ENCODE measurements at places on chromosomes 11 and 22. TPM values are rescaled to one million over a fixed set of nuclear protein-coding genes. Genes with fewer than 3 reads are reported as not detected.

The HPX gene
- not detected for total RNA-seq

The IFTAP gene
- total RNA-seq: 6.0 TPM

The BIK gene
- total RNA-seq: 4.1 TPM

The CPT1B gene
- total RNA-seq: 43.6 TPM

The CARD18 gene
- not detected for total RNA-seq

The SEZ6L gene
- total RNA-seq: not detected

The MRGPRX3 gene
- not detected for total RNA-seq

The INS gene
- total RNA-seq: not detected

The ALG9 gene
- 38.0 TPM for total RNA-seq

The MYO18B gene
- total RNA-seq: 0.59 TPM

DNA sequence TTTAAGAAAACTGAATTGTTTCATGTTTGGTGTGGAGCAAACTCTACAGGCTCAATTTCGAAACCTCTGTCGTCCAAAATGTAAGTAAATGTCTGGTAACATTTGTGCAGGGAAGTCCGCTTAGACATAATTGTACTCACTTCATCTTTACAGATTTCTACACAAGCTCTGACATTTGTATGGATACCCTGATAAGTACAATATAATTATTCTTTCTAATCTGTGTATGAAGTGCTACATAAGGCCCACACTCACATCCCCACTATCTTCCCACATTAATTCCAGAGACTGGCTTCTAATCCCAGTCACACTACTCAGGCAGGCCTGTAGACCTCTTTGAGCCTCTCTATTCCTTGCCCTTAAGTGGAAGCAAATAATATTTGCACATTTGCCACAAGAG, 129.2 kb upstream of the LMO1 start:
- DNase-seq: no peak

DNA sequence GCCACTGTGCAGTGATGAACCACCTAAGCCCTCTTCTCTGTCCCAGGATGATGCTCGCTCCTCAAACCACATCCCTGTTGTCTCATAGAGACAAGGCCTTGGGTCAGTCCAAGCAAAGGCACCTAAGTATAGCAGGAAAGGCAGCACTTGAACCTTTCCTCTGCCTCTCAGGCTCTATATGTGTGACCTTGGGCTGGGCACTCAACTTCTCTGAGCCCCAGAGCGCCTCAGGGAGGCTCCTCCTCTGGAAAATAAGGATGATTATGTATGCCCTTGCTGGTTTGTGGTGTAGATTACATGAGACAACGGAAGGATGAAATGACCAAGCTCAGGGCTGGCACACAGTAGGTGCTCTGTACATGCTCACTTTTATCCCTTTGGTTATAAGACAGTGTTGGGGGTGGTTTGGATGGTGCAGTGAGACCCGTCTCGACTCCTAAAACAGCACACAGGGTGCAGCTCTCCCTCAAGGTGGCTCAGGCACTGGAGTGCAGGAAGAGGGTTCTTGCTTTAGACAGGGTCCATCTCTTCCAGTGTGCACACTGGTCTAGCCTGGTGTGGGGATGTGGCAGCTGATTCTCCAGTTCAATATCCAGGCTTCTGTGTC, 40.2 kb upstream of the ACCSL start:
- no peak for DNase-seq

DNA sequence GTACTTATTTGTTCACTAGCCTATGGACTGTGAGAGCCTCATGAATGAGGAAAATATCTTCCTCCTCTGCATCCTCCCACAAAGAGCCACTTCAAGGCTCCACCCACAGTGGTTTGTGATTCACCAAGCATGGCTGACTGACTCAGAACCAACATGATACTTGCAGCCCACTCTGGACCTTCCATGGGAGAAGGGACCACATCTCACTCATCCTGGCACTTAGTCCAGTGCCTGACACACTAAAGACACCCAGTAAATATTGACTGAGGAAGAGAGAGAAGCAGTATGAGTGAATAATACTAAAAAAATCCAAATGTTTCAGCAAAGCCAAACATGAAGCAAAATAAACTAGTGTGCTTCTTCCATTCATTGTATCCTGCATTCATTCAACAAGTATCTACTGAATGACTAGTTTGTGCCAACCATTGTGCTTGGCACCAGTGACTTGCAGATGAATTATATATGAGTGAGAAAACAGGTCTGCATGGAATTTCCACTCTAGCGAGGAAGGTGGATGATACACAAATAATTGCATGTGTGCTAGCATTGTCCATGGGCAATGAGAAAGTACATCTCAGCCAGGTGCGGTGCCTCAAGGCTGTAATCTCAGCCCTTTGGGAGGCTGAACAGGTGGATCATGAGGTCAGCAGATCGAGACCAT, 54.9 kb upstream of the BLID start:
- DNase-seq: no peak

GRCh38 chr22:26534171-26534855, 22.0 kb upstream of the TFIP11 start:
- no peak for DNase-seq

GRCh38 chr11:102154806-102155205, 44.6 kb downstream of the YAP1 start:
- DNase-seq: no peak

- no peak for DNase-seq
Observed at GRCh38 chr11:12986194-12986898, 22.8 kb upstream of the RASSF10 start.

GRCh38 chr11:94771390-94771789, 3.2 kb downstream of the AMOTL1 start:
- DNase-seq: no peak

DNA sequence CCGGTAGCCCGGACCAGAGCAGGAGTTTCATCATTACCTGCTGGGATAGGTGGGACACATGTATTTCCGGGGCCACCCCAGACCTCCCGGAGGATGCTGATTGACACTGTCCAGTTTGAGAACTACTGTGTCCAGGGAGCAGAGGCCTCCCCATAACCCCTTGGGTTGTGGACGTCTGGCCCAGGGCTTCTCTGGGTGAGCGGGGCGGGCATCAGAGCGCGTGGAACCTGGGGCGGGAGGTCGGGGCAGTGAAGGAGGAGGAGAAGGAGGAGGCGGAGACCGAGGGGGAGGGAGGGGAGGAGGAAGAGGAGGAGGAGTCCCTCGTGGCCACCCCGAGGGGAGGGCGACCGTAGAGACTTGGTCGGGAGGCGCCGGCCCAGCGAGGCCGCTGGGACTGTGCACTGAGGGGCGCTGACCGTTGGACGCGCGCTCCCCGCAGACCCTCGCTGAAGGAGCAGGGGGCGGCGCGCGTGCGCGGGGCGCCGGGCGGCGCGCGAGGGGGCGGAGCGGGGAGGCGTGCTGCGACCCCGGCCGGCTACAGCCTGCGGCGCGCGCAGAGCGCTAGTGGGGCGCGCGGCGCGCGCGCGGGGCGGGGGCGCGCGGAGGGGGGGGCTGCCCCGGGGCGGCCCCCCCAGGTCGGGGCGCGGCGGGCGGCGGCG, at the start of gene GRK3:
GRK3 (plus strand) TSS at position 356 of the 659 bp plus-strand sequence. CDS start 366 bp downstream, outside the sequence.
- DNase-seq: peak; percentile 50

DNA sequence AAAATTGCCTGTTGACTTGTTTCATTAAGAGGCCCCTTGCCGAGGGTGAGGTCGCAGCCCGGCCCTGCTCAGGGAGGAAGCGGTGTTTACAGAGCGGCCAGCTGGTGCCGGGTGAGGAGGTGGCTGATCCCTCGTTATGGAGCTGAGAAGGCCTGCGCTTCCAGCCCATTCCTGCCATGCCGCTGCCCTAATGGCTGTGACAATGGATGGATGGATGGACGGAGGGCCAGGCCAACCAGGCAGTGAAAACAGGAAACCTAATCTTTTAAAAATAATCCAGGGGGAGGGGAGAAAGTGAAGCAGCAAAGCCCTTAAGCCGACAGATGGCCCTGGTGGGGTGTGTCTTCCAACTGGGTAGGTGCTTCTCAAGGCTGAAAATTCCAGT, 38.5 kb downstream of the BCR start:
- no peak for DNase-seq

DNA sequence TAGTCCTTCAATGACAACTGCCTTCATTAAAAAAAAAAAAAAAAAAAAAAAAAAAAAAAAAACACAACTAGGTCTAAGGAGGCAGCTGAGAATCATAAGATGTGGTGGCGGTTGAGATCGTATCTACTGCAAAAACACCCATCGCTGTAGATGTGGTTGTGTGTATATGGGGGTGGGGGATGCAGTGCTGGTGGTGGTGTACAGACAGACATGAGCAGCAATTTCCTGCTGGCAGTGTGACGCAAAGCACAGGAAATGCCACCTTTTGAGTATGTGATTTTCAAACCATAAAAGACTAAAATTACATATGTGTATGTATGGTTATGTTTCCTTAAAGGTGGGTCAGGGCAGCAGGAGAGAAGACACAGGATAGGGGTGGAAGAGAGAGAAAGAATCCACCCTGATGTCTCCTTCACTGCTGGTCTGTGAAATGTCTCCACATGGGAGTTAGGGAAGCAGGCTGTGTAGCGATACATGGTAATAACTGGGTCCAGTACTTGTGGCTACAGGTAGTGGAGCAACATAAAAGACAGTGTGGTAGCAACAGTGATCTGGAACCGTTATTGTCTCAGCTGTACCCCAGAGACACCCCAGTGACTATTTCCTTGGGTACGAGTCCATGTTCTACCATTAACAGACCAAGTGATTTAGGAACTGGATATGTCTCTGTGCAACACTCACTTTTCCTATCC, 57.9 kb downstream of the SYTL2 start:
- DNase-seq: peak; percentile 98

DNA sequence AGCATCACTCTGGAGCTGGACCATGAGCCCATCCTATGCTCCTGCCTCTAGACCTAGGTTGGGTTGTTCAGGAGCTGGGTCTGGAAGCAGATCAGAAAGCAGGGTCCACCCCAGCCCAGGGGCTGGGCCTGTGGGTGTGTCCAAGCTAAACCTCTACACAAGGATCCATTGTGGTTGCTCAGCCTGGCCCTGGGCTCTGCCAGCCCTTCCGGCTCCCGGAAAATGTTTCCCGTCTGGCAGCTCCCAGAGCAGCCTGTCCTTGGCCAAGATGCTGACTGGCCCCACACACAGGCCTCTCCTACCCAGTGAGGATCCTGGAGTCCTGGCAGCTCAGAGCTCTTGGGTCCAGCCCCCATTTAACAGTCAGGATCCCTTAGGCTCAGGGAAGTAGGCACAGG, 35.3 kb upstream of the FCHSD2 start:
- no peak for DNase-seq

GRCh38 chr11:4496557-4497248, 14.3 kb downstream of the OR52K1 start:
- DNase-seq: no peak

DNA sequence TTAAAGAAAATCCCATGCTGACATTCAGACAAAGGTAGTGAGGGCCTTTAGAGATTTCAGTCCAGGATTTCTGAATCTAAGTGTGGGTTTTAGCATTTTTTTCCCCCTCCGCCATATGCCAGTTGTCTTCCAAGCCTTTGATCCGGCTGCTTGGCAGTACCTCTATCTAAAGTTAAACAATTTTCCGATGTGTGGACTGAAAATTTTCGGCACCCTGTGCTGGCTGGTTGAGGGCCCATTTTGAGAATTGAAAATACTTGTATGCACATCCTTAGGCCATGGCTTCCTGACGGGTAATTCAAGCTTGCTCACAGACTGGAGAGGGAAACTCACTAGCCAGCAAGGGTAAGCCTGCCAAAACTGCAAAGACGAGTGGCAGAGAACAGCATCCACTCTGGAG, 131.9 kb upstream of the NARS2 start:
- DNase-seq: no peak

- DNase-seq: no peak
Observed at GRCh38 chr11:83571302-83571701, 285.1 kb upstream of the CCDC90B start.

- no peak for DNase-seq
Observed at GRCh38 chr22:48362721-48363404, 1464.8 kb downstream of the BRD1 start.

DNA sequence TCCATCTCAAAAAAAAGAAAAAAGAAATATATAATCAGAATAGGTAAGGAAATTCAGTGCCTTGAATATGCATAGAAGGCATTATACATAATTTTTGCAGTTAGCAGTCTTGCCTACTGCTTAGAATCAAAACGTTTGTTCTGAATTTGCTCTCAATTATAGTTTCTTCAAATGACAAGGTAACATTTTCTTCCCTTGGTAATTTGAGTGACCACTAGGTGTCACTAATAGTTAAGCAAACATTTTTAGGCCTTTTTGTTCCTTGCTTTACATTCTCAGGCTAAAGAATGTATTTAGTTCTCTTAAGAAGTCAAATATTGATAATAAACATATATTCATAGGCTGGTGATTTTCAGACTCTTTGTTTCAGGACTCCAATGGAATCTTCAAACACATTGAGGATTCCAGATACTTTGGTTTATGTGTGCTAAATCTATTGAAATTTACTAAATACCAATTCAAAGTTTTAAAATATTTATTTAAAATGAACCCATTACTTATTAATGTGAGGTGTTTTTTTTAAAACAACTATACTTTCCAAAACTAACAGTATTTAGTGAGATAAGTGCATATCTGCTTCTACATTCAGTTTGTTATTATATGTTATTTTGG, 55.0 kb upstream of the DEPDC7 start:
- DNase-seq: no peak

DNA sequence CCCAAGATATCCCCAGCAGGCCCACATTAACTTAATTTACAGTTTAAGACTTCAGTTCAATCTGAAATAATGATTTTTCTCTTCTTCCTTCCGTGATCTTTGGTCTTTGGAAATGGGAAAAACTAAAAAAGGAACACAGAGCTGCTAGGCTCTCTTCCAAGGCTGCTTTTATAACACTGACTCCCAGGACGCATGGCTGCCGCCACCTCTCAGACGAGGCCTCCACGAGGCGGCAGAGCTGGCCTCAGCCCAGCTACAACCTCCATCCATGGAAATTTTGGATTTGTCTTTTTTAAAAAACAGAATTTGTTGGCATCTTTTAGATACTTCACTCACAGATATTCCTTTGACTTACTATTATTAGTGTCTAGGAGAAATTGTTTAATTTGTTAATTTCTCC, 385.5 kb upstream of the SYN3 start:
- DNase-seq: no peak

DNA sequence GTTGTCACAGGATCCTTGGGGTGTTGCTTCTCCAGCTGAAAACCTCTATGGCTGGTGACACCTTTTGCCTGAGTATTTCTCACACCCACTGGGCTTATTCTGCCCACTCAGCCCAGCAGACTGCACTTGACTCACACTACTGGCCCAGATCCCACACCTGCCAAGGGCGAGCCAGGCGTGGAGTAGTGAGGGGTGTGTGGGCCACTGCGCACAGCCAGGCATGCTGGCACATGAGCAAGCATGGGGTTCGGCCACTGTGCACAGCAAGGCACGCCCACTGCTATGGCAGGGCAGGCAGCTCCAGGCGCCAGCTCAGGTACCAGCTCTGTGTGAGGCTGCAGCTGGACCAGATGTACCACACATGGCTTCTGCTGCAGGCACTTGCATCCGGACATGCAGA, 116.5 kb upstream of the MTNR1B start:
- no peak for DNase-seq

- no peak for DNase-seq
Observed at GRCh38 chr11:117122556-117122955, 21.5 kb upstream of the PAFAH1B2 start.

- peak; percentile 38 for DNase-seq
Observed at GRCh38 chr11:36744375-36745168, 146.5 kb upstream of the RAG2 start.
